Activated CD8-positive, alpha-beta memory T cell treated with anti-CD3 and anti-CD28 coated beads, Interleukin-2, amount 10 ng/mL, durations not matched to agents 7 days and 5 days (primary cell): ENCODE measurements at places on chromosomes 7 and 10.

GRCh38 chr10:119025336-119025735 lies 4.2 kb upstream of the NANOS1 start:
- peak; percentile 38 for DNase-seq

- DNase-seq, result no peak
Measured at GRCh38 chr10:89258881-89259280, 7.3 kb upstream of the LIPA start.

DNA sequence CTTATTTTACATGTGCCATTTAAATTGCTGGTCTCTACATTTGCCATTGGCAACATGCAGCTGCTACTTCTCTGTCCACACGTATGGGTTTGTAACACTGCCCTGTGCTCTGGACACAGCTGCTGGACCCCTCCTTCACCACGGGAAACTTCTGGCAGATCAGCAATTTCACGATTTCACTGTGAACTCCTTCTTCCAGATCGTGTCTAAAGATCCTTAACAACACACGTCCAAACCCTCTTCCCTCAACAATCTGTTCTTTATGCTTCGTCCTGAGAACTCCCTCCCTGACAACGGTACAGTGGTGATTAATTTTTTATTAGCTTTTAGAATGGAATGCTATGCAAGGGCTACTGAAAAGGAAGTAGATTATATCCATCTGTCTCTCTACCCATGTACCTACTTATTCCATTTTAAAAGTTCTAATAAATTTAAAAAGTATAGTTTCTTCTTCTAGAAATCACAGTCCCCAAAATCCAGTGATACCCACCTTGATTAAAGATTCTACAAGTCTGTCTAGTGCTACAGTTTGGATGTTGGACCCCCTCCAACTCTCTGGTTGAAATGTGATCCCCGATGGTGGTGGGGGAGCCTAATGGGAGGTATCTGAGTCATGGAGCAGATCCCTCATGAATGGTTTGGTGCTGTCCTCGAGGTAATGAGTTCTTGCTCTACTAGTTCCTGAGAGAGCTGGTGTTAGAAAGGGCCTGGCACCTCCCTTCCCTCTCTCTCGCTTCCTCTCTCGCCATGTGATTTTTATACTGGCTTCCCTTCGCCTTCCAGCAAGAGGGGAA lies 81.0 kb downstream of the KIAA1549 start:
- DNase-seq, result no peak

- DNase-seq, result no peak
Measured at GRCh38 chr10:73218431-73219191, 28.4 kb downstream of the DNAJC9 start.

GRCh38 chr7:11830582-11831155 lies 1.3 kb downstream of the THSD7A start:
- no peak for DNase-seq

- DNase-seq, result no peak
Measured at GRCh38 chr7:13333371-13333770, 645.9 kb downstream of the ARL4A start.

GRCh38 chr10:126315494-126316177 lies 72.6 kb downstream of the ADAM12 start:
- DNase-seq, result no peak

DNA sequence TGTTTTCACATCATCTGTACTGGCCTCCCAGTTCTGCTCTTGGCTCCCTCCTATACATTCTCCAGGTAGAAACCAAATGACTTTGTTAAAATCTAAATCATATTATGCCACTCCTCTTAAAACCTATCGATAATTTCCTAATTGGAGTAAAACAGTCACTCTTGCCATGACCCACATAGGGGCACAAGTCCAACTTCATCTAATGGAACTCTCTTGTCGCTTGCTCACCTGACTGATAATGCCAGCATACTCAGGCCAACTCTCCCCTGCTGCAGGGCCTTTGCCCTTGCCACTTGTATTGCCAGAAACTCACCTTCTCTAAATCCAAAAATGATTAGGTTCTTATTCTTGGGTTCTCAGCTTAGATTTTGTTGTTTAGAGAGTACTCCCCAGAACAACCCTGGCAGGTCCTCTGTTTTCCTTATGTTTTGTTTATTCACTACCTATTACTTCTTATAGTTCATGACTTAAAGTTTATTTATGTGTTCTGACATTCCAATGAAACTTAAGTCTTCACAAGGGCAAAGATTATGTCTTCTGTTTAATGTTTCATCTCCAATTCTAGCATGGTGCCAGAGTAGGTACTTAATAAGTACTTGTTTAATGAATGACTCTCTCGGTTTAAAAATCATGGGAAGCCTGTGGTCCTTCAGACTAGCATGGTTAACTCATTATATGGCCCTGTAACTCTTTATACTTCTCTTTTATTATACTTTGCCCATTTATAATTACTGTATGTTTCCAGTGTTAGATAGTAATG lies 345.9 kb upstream of the SMIM30 start:
- no peak for DNase-seq

DNA sequence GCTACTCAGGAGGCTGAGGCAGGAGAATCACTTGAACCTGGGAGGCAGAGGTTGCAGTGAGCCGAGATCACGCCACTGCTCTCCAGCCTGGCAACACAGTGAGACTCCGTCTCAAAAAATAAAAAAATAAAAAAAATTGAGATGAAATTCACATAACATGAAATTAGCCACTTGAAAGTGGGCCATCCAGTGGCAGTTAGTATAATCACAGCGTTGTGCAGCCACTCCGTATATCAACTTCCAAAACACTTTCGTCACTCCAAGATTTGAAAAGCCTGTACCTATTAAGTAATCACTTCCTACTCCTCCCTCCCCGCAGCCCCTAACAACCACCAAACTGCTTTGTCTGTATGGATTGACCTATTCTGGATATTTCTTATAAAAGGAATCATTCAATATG lies 20.7 kb upstream of the CACUL1 start:
- DNase-seq, result peak; percentile 0

- no peak for DNase-seq
Measured at GRCh38 chr10:114389426-114389825, 14.9 kb downstream of the AFAP1L2 start.

DNA sequence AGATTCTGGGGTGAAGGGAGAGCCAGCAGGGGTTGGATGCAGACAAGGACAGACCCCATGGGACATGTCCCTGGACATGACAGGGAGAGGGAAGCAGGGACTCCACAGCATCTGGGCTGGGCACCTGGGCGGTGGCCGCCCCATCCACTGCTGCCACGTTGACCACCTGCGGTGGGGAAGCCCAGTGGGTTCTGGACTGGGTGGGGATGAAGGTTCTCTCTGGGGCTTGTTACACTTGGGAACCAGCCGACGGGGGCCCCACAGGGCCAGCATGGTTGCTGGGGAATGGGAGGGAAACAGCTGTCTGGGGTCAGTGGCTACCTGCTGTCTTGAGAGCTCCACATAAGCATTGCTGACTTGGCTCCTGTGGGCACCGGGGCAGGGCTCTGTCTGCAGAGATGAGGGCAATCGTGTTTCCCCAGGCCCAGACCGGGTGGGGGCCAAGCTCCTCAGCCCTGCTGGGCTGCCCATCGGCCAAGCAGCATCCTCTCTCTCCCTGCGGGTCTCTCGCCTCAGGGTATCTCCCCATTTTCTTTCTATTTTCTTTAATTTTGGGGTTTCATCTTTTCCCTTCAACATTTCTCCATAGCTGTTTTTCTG lies 443.6 kb upstream of the PFKP start:
- DNase-seq, result no peak

DNA sequence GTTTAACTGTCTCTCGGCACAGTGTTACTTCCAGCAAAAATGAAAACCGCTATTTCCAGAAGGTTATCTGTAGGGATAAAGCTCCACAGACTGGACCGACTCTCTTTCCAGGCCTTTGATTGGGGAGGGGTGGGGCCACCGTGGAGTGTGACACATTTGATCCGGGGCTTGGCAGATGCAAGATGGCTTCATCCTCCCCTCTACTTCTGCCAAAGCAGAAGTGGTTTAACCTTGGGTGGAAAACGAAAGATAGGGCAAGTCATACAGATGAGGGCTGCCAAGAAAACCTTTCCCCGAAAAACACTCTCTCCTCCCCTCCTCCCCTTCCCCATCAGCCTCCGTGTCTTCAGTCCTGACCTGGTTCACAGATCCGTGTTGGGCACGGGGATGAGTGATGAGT lies 139.7 kb upstream of the SH2B2 start:
- DNase-seq, result no peak

GRCh38 chr7:961546-962400 lies 7.3 kb upstream of the ADAP1 start:
- DNase-seq, result no peak

DNA sequence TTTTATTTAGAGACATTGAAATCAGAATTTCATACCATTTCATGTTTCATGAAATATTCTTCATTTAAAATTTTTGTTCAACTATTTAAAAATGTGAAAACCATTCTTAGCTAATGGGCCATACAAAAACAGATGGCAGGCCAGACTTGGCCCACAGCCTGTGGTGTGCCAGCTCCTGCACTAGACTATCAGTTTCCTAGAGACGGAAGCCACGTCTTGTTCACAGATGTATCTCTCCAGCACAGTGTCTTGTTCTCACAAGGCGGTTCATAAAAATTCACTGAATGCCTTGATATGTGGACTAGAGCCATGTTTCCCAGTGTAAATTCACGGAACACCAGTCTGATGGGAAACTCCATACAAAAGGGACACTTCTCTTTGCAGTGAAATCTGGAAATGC lies 216.0 kb downstream of the KCNMA1 start:
- DNase-seq, result no peak

DNA sequence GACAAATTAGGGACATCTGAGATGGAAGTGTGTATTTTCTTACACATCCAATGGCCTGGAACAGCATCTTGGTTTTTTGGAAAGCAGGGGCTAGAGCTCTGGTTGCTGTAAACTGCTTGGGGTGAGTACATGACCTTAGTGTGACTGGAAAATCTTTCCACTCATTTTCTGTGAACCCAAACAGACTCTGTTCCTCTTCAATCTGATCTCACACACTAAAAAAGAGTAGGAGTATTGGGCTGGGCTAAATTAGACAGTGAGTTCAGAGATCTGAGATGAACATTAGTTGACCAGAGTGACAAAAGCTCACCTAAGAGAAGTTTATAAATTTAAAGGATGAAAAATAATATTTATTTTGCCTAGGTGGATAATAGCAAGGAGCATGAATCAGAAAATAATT lies 59.2 kb downstream of the OR13A1 start:
- DNase-seq, result no peak

GRCh38 chr10:6912424-6912823 lies 332.3 kb upstream of the PRKCQ start:
- DNase-seq, result no peak

DNA sequence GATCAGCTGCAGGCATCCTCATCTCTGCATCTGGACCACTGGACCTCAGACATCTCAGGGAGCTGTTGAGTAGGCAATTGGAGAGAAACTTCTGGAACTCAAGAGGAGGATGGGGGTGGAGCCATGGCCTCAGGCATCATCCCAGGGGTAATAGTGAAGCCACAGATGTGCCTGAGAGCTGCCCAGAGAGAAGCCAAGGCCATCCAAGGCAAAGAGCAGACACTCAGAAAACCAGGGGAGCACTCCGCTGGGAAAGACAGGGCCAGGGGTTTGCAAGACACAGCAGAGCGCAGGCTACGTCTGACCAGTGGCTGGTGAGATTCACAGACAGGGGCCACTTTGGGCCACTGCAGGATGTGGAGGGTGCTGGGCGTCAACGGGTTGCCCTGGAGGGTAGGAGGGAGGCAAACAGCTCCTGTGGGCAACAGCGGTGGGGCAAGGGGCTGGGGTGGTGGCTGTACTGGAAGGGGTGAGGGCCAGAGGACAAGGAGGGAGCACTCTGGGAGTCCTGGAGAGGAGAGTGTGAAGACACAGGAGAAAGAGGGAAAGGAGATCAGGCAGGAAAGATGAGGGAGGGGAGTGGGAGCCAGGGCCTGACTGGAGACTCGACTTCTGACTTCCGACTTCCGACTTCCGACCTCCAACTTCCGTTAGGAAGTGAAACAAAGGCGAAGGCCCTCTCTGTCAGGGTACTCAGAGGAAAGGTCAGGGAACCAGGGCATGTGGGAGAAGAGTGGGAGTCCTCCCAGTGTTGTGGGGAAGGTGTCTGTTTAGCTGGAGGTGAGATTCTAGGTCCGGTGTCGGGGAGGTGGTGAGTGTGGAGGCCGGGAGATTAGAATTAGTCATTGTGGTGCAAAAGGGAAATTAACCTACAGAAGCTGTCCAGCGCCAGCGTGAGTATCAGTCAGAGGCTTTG lies 69.7 kb upstream of the ANTXRL start:
- no peak for DNase-seq

DNA sequence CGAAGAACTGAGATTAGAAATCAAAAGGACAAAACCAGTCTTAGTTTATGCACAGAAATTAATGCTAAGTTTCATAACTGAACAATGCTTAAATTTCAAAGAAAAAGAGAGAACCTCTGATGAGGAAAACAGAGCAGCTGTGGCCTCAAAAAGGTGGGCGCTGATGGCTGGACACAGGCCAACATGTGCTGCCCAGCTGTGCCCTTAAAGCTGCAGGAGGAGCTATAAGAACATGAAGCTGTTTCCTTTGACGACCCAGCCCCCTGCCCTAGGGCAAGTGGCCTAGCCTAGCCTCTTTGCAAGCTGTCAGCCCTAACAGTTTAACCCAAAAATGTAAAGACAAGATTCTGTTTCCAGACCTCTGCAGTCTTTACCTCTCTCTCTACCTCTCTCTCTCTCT lies 107.7 kb downstream of the GRID1 start:
- no peak for DNase-seq

DNA sequence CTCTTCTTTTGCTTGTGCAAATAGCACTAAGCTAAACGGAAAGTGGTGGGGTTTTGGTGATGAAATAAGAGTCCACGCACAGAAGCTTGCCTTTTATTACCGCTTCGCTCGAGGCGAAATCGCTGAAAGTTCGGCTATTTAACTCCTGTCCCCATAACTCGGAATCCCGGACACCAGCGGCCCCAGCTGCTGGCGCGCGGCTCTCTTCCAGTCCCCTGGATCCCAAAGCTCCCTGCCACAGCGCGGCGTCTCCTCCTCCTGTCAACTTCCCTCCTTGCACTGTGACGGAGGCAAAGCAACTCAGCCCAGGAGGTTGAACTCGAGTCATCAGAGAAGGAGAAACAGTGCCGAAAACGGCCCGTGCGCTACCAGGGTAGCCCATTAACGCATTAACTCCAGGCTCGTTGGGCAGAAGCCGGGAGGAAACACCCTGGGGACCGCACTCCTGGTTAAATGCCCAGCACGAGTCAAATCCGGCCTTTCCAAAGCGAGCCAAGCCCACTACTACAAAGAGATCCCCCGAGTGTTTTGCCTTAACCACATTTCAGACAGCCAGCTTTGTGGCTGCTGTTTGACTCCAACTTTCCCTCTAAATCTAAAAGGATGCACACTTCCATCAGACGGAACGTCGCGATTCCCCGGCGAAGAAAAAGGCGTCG lies 1.3 kb downstream of the SEMA3D start:
- DNase-seq, result no peak

- no peak for DNase-seq
Measured at GRCh38 chr7:18962031-18962430, 155.4 kb downstream of the TWIST1 start.

GRCh38 chr7:106476751-106477150 lies 184.2 kb downstream of the CCDC71L start:
- DNase-seq, result no peak

DNA sequence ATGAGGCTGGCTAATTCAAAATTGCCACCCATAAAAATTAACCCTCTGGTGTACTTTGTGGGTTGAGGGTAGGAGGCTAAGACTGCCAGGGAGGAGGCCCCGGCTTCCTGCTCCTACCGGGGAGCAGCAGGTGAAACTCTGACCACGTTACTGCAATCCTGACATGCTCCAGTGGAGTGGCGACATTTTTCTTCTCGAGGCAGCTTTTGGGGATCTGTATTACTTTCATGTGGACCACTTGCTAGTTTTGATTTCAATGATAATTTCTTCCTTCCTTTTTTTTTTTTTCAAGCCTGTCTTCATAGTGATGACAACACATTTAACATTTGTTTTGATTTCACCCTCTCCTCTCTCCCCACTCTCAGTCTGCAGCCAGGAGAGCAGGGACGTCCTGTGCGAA lies 14.6 kb downstream of the GATA3 start:
- no peak for DNase-seq
